ENCODE measurements at places on chromosomes 2 and 18.

- DNase-seq = no peak
Observed at GRCh38 chr2:118006326-118006725, 7.5 kb downstream of the CCDC93 start.

GRCh38 chr2:11850082-11850481, 103.7 kb downstream of the LPIN1 start:
- no peak for DNase-seq

DNA sequence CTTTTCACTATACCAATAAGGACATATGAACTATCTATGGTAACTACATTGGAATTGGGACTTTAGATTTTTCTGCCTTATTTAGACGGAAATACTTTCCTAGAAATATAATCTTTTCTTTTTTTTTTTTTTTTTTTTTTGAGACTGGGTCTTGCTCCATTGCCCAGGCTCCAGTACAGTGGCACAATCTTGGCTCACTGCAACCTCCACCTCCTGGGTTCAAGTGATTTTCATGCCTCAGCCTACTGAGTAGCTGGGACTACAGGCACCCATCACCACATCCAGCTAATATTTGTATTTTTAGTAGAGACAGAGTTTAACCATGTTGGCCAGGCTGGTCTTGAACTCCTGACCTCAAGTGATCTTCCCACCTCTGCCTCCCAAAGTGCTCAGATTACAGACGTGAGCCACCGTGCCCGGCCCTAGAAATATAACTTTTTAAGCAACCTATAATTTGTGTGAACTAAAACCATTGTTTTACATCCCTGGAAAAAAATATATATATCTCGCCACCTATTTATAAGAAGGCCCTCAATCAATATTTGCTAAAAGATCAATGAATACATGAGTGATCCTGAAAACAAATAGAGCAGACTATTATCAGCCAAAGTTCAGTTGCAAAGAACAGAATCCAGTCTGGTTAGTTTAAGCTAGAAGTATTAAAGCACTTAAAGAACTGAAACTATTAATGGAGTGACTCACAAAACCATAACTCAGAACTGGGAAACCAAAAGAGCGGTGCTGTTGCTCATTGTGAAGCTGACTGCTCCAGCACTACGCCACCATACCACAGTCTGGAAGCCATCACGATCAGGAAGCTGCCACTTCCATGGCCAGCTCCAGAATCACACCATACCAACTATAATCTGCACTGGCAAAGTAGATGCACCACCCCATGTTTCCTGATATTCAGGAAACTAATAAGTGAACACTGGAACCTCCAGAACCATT, 8.4 kb upstream of the HNRNPLL start:
- no peak for DNase-seq

- DNase-seq = no peak
Observed at GRCh38 chr2:60554646-60555065, 1.2 kb upstream of the BCL11A start.

DNA sequence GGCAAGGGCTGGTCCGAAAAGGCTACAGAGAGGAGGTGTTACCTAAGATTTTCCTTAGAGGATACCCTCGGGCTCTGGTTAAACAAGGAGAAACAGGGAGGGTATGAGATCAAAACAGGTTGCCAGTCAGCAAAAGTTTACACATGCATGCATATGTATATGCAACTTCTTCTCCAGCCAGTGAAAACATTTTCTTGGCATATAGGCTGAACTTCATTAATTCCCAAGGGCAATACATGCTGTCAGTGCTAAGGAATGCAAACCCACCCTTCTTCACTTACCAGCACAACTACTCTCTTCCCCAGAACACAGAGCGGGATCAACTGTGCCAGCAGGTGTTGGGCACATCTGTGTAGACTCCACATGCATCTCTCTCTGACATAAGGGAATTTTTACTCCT, 176.0 kb downstream of the GFPT1 start:
- DNase-seq = no peak

DNA sequence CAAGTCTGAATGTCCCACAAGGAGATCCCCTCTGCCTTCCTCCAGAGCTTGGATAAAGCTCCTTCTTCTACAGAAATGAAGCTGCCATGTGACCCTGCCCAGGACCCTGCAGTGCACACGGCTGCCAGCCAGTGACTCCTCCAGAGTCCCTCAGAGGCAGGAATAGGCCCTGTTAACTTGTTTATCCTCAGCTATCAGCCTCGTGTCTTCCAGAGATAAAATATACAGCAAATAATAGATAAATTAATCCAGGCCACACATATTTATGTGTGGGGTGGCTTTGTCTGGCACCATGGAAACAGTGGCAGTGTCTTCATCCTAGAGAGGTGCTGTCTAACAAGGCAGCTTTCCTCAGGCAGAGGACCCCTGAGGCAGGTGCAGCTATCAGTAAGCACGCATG, 66.7 kb downstream of the TMEM18 start:
- no peak for DNase-seq

- DNase-seq = no peak
Observed at GRCh38 chr2:221364672-221365071, 207.4 kb downstream of the EPHA4 start.

- no peak for DNase-seq
Observed at GRCh38 chr18:12236934-12237832, 17.0 kb upstream of the CIDEA start.

Data from esophagus squamous epithelium (tissue), 5 donors.